ENCODE measurements at places on chromosomes 6 and 20.

GRCh38 chr6:88246654-88247053 lies 80.5 kb upstream of the CNR1 start:
- no peak for DNase-seq

- no peak for DNase-seq
These were observed 443.8 kb downstream of the HAO1 start for GRCh38 chr20:7496394-7496991.

GRCh38 chr6:87483929-87484328 lies 11.2 kb downstream of the SLC35A1 start:
- no peak for DNase-seq

DNA sequence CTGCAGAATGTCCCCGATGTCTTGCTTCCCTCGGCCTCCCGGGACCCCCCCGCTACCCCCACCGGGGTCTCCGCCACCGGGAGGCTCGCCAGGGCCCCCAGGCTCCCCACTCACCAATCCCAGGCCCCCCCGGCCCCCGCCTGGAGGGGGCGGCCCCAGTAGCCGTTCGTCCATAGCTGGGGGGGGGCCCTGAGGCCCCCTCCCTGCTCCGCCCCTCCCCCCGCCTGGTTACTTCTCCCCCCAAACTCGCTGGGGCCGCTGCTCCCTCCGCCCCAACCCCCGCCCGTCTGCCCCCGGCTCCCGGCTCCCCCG lies 304 bp downstream of the PBX2 start:
- DNase-seq = no peak

DNA sequence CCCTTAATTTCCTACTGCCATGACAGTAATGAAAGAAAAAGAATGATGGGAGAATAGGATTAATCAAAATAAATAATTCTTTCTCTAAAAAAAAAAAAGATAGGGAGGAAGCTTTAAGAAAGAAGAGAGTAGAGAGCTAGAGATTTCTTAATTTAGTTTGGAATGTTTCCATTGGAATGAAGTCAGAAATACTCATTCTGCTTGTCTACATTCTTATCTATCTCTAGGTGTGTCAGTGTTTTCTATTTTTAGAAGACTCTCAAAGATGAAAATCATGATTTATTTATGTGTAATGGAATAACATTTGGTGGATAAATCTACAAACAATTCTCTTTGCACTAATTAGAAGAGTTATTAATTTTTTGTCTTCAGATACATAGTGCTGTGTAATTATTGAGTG lies 38.0 kb upstream of the HIVEP1 start:
- DNase-seq = no peak

- DNase-seq = no peak
These were observed 104.1 kb downstream of the CDH4 start for GRCh38 chr20:61356196-61356595.

DNA sequence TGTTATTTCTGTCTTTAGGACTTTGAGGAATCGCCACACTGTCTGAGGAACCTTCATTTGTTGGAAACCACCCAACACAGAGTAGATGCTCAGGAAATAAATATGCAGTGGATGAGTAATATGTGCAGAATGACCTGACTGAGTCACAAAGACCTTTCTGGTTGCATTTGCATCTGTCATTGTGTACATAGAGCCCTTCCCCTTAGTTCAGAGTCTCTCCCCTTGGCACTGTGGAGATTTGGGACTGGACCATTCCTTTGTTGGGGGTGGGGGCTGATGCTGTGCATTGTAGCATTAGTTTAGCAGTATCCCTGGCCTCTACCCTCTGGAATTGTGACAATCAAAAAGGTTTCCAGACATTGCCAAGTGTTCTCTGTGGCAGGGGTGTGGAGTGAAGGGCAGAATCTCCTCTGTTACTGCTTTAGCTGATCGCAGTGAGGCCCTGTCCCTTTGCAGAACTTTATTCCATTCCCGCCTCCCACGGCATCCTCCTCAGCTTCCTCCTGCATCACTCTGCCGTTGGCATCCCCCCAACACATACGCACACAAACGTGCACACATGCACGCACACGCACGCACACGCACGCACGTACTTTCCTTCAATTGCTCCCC lies 64.5 kb downstream of the EYA2 start:
- no peak for DNase-seq

GRCh38 chr6:105992315-105992961 lies 93.7 kb upstream of the PRDM1 start:
- no peak for DNase-seq

DNA sequence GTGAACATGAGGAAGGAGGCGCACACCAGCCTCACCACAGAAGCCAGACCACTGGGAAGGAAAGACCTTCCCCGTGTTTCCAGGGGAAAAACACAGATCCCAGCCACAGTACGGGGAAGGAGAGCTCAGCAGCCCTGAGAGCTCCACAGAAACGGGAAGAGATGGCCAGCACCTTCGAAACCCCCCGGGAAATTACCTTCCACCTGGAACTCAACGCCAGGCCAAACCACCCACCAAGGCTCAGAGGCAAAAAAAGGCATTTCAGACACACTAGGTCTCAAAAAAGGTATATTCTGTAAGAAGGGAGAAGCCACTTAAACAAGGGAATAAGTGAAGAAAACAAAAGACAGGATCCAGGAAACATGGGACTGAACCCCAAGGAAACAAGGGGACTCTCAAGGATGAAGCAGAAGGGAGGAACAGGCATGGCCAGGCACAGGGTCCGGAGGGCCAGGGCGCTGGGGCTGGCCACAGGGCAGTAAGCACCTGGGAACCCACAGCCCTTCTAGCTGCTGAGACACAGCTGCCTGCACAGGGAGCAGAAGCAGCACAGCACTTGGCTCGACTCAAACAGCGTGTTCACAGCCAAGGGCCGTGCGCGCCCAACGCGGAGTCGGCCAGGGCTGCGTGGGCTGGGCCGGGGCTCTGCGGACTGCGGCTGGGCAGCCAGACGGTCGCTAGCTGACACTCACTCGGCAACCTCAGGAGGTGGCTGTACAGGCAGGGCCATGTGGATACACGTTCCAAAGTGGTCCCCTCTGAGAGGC lies 44.6 kb downstream of the TAF4 start:
- no peak for DNase-seq

DNA sequence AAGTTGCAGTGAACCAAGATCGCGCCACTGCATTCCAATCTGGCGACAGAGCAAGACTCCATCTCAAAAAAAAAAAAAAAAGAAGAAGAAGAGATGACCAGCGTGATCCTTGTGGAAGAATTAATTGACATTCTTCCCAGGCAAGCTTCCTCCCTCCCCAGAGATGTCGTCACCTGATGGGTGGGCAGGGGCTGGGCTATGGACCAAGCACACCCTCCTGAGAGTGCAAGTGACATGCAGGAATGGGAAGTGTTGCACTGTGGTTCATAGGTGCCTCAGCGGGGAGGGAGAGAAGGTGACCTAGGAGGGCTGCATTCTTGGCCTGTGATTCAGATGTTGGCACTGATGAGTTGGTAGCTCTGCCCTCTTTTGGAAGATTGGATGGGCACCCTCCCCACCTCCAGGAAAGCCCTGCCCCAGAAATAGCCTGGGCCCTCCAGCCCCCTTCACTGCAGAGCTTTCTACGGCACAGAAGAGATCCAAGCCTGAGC lies 37.8 kb downstream of the TAF8 start:
- no peak for DNase-seq

DNA sequence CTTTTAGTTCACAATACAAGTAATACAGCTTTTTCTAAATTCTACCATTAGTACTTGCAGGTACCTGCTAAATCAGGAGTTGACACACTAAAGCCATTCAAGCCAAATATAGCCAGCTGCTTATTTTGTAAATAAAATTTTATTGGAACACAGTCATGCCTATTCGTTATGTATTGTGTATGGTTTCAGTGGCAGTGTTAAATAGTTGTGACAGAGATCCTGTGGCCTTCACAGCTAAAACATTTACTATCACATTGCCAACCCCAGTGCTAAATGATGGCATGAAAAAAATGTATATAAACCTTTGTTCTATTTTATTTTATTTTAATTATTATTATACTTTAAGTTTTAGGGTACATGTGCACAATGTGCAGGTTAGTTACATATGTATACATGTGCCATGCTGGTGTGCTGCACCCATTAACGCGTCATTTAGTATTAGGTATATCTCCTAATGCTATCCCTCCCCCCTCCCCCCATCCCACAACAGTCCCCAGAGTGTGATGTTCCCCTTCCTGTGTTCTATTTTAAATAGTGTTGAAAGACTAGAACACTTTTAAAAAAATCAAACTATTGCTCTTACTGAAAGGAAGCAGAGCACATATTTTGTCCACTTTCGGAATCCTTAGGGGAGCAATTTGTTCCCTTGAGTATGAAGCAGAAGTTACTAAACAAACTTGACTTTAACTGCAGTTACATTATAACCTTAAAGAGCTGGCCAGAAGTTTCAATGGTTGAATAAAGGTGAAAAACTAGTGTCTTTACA lies 115.7 kb downstream of the PRIM2 start:
- DNase-seq = no peak

DNA sequence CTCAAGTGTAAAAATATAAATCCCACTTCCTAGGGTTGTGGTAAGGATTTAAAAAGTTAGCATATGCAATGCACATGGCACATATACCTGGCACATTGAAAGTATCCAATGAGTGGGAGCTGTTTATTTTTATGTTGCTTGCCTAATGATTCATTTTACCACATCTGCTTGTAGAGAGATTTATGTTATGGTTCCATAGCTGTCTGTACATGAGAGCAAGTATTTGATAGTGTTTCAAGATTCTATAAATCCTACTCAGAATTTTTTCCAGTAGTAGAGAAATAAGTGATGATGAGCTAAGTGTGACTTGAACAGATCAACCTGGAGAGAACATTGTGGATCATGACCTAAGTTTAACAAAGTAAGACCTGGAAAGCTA lies 125.3 kb upstream of the SPTLC3 start:
- no peak for DNase-seq

- no peak for DNase-seq
These were observed 34.2 kb upstream of the KAT14 start for GRCh38 chr20:18103497-18103896.

DNA sequence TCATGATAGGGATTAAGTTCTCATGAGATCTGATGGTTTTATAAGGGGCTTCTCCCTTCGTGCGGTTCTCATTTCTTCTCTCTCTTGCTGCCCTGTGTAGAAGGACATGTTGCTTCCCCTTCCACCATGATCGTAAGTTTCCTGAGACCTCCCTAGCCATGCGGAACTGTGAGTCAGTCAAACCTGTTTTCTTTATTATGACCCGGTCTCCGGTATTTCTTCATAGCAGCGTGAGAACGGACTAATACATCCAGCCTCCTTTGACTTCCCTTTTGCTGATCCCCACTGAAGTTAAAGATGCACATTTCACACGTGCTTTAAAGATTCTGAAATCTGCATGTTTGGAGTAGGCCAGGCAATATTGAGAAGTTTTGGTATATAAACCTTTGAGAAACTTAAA lies 543.1 kb downstream of the PRKN start:
- no peak for DNase-seq

- no peak for DNase-seq
These were observed 7.2 kb downstream of the LPIN3 start for GRCh38 chr20:41347523-41348429.

GRCh38 chr6:111150577-111150976 lies 63.3 kb downstream of the SLC16A10 start:
- no peak for DNase-seq

- DNase-seq = no peak
These were observed 11.9 kb downstream of the C6orf89 start for GRCh38 chr6:36897609-36898008.

DNA sequence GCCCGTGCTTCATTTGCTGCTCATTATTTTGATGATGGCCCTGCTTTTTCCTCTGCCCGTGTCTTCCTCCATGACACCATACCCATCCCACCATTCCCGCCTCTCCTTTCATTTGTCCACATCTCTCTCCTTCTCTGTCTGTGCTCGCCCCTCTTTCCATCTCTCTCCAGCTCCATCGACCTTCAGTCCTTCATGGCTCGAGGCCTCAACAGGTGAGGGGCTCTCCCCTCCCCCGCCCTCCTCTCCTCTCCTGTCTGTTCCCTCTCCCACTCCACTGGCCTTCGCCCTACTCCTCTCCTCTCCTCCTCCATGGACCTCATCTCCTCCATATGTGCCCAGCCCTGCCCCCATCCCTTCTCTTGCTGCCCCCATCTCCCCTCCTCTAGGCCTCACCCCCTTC lies 12.1 kb upstream of the ZBTB9 start:
- no peak for DNase-seq

Measured in right renal cortex interstitium (tissue), 3 donors.